SJSA1 (cell line): ENCODE measurements at places on chromosomes 7 and 10.

DNA sequence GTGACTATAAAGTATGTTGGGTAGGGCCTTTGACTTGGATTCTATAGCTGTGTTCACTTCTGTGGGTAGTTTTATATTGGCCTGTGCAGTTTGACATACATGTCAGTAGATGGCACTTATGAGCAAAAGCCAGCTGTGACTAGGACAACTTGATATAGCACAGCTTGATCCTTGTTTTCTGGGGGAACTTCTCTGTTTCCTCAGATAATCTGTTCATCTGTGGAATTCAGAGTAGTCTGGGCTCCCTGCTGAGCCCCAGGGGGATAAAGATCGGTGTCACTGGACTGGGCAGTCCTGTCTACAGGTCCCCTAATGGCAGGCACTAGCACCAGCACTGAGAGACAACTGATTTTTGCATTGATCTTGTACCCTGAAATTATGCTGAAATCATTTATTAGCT, 25.4 kb downstream of the CYP2C9 start:
- DNase-seq: peak; percentile 22

DNA sequence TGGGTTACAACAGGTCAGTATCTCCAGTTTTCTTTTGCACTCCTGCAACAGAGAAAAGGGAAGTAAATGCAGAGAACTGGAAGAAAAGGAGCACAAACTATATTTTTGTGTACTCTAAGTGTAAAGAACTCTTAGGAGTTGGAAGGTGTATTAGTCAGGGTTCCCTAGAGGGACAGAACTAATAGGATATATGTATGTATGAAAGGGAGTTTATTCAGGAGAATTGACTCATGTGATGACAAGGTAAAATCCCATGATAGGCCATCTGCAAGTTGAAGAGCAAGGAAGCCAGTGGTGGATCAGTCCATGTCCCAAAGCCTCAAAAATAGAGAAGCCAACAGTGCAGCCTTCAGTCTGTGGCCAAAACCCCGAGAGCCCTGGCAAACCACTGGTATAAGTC, 22.6 kb upstream of the RAB18 start:
- no peak for DNase-seq

GRCh38 chr10:89245802-89246201, 5.8 kb downstream of the LIPA start:
- DNase-seq: no peak

GRCh38 chr10:36888925-36889573, 236.3 kb upstream of the ANKRD30A start:
- DNase-seq: no peak

GRCh38 chr7:83143107-83143506, 19.6 kb downstream of the PCLO start:
- DNase-seq: no peak

GRCh38 chr7:124764847-124765400, 668 bp downstream of the GPR37 start:
- no peak for DNase-seq

DNA sequence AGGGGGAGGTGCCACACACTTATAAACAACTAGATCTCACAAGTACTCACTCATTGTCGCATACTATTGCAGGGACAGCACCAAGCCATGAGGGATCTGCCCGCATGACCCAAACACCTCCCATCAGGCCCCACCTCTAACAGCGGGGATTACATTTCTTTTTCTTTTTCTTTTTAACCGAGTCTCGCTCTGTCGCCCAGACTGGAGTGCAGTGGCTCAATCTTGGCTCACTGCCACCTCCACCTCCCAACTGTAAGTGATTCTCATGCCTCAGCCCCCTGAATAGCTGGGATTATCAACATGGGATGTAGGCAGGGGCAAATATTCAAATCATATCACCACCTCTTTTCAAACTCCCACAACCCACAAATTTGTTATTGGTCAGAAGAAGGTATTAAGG, 76.7 kb downstream of the SKAP2 start:
- DNase-seq: no peak

DNA sequence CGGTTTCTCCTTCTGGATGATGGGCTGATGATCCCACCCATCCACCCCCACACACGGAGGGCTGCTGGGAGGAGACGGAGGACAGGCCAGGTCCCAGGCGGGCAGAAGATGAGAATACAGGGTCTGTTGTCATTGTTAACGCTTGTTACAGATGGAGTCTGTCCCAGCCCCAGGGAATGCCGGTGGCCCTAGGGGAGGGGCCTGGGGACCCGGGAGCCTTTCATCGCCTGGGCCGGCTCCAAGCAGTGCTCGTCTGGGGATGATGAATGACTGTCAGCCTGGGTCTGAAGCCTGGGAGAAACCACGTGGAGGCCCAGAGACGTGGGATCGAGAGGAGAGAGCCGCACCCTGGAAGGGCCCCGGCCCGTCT, 69.2 kb downstream of the UNCX start:
- DNase-seq: no peak

GRCh38 chr10:4984223-4984622, 19.4 kb downstream of the AKR1C2 start:
- DNase-seq: no peak

- peak; percentile 95 for DNase-seq
Measured at GRCh38 chr10:114825513-114826253, 4.1 kb downstream of the FHIP2A start.

- no peak for DNase-seq
Measured at GRCh38 chr7:155533827-155534690, 12.3 kb downstream of the CNPY1 start.

GRCh38 chr7:85074-85882, 107.1 kb upstream of the FAM20C start:
- peak; percentile 39 for DNase-seq

- no peak for DNase-seq
Measured at GRCh38 chr7:15692501-15693020, 6.1 kb upstream of the MEOX2 start.

DNA sequence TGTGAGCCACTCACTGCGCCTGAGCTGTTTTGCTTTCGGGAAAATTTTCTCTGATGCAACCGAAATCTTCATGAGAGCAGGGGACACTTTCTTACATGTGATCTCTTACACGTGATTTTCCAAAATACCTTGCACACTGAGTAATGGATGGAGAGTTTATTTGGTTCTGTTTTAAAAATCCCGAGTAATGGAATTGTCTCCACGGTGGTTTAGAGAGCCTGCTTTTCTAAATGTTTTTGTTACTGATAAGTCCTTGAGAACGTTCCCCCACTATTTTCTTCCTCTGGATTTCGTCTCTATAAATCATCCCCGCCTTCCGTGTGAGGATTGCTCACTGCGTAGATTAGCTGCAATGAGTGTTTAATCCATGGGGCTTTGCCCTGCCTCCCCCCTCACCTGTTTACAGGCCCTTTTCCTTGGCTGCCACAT, 25.7 kb downstream of the CAMK1D start:
- DNase-seq: no peak

GRCh38 chr10:56782503-56782902, 421.4 kb upstream of the ZWINT start:
- no peak for DNase-seq

- no peak for DNase-seq
Measured at GRCh38 chr10:17203416-17203815, 1.9 kb upstream of the TRDMT1 start.

DNA sequence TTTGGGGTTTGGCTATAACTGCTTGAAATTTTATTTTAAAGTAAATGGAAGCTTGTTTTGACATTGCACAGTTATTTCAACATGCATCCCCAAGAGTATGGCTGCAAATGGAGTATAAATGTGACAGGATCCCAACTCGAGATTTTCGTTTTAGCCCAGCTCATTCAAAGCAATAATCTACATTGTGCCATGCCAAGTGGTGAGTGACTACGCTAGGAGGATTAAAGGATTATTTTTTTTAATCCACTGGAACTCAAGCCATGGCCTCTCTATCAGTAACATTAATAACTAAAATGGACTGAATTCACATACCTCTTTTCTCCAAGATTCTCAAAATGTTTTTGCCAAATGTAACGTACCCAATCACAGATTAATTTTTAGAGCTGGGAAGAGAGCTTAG, 60.6 kb upstream of the AUTS2 start:
- no peak for DNase-seq

- no peak for DNase-seq
Measured at GRCh38 chr10:42543840-42544372, 94.5 kb downstream of the ZNF33B start.

DNA sequence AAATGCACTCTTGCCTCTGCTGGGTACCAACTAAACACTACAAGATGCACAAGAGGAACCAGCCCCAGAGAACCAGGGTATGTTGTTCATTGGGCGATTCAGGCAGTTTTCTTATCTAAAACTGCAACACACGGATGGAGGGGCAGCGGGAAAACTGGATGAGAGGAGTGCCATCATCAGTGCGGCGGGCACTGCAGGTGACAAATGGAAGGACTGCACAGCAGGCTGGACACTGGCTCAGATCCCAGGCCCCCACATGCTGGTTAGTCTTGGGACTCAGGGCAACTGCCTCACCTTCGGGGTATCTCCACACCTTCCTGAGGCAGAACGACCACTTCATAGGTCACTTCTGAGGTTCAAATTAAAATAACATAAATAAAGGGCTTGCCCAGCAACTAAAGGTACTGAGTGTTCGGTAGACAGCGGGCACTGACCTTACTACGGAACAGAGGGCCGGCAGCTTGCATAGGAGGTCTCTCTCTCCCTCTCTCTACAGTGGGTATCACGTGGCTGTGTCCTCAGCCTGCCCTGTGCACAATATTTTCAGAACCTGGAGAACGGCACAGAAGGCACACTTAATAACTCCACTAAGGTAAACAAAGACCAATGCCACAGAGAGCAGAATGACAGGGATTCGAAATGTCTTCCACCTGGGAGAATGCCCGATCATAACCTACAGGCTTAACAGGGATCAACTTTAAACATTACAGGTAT, 72.1 kb downstream of the GRB10 start:
- no peak for DNase-seq

DNA sequence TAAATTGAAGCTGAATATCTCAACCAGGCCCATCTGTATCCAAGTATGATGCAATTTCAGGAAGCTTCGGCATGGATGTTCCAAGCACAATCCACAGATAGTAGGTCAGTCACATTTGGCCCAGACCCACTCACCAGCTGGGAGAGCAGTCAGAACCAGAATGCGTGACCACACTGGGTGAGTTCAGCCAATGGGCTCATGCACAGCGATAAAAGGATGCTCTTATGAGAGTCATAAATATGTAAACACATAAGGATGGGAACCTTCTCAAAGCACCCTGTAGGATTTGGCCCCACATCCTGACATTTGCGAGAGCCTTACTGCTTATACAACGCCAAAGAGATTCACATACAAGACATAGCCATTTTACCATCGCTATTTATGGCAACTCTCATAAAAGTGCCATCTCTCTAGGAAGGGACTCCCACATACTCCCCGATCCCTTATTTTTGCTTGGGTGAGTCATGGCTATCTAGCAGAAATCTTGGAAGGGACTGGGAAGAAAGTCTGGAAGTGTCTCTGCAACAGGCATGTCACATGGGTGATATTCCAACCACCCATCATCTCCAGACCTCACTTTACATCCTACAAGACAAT, 3.0 kb downstream of the AFAP1L2 start:
- DNase-seq: no peak
